ENCODE measurements at places on chromosomes 6 and 20. TPM values are rescaled to one million over a fixed set of nuclear protein-coding genes. Genes with fewer than 3 reads are reported as not detected.

The AVP gene
- polyA plus RNA-seq, result not detected

The RAB5IF gene
- 585 TPM for polyA plus RNA-seq

DNA sequence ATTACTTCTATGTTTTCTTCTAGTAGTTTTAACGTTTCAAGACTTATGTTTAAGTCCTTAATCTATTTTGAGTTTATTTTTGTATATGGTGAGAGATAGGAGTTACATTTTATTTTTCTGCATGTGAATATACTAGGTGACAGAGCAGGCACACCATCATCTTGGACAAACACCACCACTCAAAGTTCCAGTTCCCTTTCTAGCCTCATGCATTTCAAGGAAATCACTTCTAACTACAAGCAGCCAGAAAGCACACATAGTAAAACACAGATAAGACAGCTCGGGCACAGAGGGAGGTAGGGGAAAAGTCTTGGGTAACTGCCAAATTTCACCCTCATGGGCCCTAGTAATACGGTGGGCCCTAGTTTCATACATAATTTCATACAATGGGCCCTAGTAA, 609.4 kb upstream of the HS3ST5 start:
- DNase-seq, result no peak

DNA sequence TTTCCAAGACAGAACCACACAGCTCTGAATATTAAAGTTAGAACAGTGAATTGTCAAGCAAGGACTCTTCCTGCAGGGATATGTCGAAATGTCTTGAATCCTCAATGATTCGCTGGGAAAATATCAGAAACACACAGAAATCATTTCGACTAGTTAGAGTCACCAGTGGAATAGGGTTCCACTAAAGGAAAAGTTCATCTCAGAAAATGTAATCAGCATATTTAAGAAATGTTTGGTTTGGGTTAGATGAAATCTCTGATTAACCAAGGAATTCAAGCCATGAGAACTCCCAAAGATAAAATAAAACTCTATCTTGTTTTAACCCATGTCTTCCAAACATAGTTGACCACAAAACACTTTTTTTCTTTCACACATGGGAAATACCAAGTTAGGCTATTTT, 621.0 kb upstream of the NRSN1 start:
- no peak for DNase-seq

DNA sequence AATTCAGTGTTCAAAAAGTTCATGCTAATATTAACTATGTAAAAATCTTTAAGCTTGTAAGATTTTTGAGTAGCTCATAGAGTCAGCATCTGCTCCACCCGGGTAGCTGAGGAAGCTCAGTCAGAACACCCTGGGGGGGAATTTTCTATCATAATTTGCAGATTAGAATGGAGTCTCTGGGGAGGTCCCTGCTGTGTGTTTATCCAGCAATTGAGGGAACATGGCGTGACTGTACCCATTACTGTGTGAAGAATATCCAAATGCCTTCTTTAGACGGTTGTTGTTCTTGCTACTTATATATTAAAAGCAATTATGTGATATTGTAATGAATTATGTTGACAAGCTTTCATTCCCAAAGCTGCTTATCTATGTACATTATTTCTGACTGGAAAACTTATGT, 64.8 kb downstream of the AIG1 start:
- no peak for DNase-seq

DNA sequence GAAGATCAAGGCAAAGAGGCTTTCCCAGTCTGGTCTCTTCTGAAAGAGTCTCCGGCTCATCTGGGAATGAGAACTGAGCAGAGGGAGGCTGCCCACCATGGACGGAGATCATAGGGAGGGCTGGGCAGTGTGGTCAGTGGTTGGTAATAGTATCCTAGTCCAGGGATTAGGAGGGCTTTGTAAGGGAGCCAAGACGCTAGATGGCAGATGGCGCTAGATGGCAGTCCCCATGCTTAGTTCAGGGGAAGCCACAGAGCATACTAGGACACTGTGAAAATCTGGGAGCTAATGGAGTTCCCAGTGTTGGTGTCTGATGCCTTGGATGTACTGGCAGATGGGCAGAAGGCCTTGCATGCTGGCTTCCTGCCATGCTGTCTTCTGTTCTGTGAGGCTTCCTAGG, 21.7 kb upstream of the DAAM2 start:
- DNase-seq, result no peak

DNA sequence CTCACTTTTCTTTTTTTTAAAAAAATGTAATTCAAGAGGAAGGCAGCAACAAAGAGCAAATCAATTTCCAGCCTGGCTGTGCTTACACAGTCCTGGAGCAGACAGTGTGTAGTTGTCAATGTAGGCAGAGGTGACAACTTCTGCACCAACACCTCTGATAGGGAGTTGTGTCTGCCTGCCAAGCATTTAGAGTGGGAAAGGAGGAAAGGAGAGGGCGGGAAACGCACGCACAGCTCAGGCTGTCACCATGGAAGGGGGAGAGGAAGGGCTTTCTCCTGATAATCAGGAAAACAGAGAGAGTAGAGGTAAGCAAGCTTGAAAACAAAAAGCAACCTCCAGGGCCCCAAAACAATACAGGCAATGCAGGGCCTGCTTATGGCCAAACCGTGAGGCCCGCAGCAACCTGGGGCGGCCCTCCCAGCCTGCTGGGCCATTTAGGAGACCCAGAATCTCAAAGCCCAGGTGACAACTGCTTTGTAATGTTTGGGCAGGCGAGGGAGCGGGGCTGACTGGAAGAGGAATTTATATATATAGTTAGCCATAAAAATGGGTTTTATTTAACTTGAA, 41.5 kb upstream of the GFOD1 start:
- no peak for DNase-seq

DNA sequence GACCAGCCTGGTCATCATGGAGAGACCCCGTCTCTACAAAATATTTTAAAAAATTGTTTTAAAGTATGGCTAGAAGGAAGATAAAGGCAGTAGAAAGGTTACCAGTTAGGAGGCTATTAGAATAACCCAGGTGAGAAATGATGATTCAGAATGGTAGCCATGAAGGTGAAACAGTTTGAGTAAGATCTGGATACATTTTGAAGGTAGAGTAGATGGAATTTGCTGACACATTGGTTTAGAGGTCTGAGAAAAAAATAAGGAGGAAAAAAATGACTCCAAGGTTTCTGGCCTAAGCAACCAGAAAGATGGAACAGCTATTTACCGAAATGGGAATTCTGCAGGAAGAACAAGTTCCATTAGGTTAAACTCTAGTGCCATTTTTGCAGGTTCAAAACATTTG, 167.9 kb upstream of the TAB2 start:
- no peak for DNase-seq

DNA sequence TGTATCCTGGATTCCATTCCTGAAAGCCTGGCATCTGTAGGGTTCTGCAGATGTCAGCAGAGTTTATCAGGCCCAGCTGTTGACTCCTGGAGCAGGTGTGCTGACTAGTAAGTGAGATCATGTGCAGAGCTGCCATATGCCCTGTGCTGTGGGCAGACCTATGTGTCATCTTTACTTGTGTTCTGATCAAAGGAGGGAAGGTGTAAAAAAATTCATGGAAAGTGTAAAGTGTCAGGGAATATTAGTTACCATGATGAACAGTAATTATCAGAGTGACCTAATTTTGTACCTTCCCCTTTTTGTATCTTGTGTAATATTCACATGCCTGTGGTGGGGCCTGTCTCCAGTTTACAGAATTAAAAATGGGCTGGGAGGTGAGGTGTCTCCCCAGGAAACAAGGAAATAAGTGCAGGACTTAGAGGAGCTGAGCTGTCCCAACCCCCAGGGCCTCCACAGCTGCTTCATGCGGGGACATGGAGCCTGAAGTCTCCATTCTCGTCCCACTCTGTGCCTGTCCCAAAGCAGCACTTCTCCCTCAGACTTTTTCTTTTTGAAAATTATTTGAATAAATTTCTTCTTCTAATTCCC, 148.2 kb upstream of the GGTLC1 start:
- DNase-seq, result no peak

DNA sequence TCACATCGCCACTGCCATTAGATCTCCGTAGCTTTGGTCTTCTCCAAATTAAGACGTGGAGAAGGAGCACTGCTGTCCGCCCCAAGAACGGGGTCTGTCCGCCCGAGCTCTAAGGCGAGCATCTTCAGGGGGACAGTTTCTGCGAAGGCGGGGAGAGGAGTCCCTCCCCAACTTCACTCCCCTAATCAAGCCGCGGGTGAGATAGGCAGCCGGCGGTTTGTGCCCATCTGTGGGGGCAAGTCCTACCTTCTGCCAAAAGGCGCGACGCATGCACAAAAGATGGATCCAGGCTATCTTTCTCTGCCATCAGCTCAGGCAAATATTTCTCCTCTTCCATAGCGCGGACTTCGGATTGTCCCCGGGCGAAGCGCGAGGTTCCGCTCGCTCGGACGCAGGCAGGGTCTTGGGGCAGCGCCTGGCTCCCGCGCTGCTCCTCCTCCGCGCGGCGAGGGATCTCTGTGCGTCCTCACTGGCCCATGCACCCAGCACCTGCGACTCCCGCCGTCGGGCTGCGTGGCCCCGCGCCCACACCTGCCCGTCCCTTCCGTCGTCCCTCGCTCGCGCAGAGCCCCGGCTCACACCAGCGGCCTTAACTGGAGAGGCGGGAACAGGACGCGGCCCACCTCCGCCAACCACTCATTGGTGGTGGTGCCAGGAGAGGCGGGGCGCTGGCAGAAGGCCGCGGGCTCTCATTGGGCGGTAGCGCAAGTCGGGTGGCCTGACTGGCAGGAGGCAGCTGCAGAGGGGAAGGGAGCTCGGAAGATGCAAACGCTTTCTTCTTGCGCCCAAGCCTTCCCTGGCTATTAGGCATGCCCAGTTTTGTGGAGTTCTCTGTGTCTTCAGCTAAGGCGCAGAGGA, at the start of gene KHDRBS2:
Gene KHDRBS2, minus strand, starts transcription at position 614 of the 858 bp plus-strand sequence.
- peak; percentile 89 for DNase-seq

DNA sequence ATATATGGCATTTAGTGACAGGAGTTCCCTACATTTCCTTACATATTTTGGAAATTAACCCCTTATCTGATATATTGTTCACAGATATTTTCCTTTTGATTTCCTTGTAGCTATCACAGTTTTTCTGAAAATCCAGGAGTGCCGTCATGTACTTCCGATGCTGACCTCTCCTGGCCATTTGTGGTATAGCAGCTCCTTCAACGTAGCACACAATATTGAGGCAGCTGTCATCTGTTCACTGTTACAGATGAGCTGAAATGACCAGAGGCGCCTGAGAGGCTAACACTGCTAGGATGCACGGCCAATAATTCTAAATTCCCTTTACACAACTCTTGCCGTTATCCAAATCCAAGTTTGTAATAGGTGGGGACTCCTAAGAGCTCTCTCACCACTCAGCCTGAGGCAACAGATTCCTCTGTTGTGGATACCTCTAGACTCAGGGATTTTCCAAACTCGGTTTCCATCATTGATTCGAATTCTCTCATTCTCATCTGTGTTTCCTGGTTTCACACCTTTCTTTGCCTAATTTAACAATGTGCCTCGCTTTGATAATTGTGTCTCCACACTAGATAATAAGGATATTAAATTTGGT, 53.0 kb downstream of the MMUT start:
- peak; percentile 54 for DNase-seq

- no peak for DNase-seq
Measured at GRCh38 chr6:52416629-52417151, 3.5 kb upstream of the EFHC1 start.

Data from psoas muscle (tissue), 8 donors.